ENCODE measurements at places on chromosomes 3 and 15.
A peak's percentile ranks its signal among the peaks of the same experiment; 100 is the strongest.

GRCh38 chr3:132435224-132435910, 18.1 kb downstream of the DNAJC13 start:
- H3K27ac ChIP-seq: peak overlapping the region; percentile 28
- DNase-seq: no peak
- peaks cover 12% of the 10 kb centered on the region for H3K4me1 ChIP-seq
- H3K4me3 ChIP-seq: no peak overlapping the region
- peaks cover 9% of the 10 kb centered on the region for H3K36me3 ChIP-seq

GRCh38 chr3:29430558-29430971, 149.7 kb downstream of the RBMS3 start:
- no peaks in the 10 kb centered on the region for H3K36me3 ChIP-seq
- no peak overlapping the region for H3K4me3 ChIP-seq
- DNase-seq: no peak
- no peak overlapping the region for H3K27ac ChIP-seq

GRCh38 chr3:9121366-9122001, 128.0 kb downstream of the SRGAP3 start:
- H3K27ac ChIP-seq: no peak overlapping the region
- no peak for DNase-seq
- peaks cover 2% of the 10 kb centered on the region for H3K4me1 ChIP-seq
- H3K27me3 ChIP-seq: no peaks in the 10 kb centered on the region

DNA sequence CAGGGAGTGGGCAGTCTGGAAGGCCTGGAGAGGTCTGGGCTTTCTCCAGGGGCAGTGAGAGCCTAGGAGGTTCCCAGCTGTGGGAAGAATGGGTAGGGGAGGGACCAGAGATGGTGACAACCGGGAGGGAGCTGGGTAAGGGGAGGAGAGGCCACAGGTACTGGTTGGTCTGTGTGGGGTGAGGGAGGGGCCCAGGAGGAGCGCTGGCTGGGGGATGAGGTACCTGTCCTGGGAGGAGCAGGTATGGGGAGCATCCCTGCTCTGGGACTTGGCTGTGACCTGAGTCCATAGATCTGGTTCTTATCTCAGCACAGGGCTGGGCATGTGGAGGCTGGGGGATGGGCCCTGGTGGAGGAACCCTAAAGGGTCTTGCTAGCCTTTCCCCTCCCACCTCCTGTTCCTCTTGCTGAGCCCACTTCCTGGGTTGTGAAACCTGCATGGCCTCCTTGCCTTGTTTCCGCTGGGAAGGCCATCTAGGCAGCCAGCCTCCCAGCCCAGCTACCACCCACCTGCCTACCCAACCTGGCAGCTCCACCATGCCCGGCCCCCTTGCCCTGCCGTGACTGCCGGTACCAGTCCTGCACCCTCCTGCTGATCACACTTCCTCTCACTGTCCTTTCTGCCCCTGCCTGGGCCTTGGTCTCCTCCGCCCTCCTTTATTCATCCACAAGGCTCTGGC, 11.0 kb downstream of the PRKCD start:
- DNase-seq: no peak
- H3K27me3 ChIP-seq: no peaks in the 10 kb centered on the region
- H3K27ac ChIP-seq: no peak overlapping the region
- peaks cover 38% of the 10 kb centered on the region for H3K4me1 ChIP-seq
- peaks cover 5% of the 10 kb centered on the region for H3K36me3 ChIP-seq

DNA sequence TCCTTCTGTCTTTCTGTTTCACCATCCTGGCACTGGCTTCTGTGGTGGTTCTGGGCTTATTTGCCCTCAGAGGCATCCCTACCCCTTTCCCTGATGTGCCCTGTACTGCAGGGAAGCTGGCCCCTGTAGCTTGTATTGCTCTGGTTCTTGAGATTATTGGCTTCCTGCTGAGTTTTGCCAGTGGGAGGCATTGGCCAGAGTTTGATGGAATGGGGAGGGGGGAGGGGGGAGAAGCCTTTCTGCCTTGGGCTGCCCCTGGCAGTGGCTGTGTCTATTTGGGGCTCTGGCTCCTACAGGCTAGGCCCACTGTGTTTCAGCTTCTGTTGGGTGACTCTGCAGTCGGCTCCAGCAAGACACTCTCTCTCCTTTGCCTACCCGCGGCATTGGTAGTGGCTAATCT, 41.6 kb upstream of the SEMA6D start:
- no peak for DNase-seq
- no peak overlapping the region for H3K27ac ChIP-seq
- H3K27me3 ChIP-seq: no peaks in the 10 kb centered on the region
- H3K4me3 ChIP-seq: no peak overlapping the region

DNA sequence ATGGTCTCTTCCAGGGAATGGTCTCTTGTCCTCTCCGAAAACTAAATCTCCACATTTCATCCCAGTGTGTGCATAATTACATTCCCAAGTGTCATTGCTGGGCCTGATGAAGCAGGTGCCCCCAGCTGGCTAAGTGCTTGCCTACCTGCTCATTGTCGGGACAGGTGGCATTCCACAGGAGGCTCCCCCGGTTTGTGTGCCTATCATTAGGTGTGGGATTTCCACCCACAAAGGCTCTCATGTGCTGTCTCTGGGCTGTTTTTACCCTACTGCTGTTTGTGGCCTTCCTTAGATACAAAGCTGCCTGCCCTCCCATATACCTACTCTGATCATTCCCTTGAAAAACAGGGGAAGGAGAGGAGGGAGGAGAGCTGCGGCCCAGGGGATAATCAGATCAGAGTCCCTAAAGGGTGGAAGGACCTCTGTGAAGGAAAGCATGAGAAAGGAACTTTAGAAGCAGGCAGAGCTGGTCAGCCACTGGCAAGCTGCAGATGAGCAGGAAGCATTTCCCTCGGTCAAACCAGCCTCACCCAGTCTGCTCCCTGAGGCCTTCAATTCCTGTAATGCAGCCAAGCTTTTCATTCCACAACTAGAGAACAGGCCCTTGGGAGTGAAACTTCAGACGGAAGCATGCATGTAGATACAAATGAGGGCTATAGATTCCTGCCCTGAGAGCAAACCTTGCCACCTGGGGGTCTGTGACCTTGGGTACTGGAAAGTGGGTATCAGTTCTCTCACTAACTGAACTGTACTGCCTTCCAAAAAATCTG, 60.7 kb upstream of the HEG1 start:
- H3K27ac ChIP-seq: no peak overlapping the region
- H3K4me1 ChIP-seq: peaks cover 33% of the 10 kb centered on the region
- peaks cover 18% of the 10 kb centered on the region for H3K27me3 ChIP-seq

- no peak for DNase-seq
- peaks cover 2% of the 10 kb centered on the region for H3K27me3 ChIP-seq
- H3K4me3 ChIP-seq: no peak overlapping the region
- H3K36me3 ChIP-seq: no peaks in the 10 kb centered on the region
- H3K27ac ChIP-seq: no peak overlapping the region
- H3K4me1 ChIP-seq: no peaks in the 10 kb centered on the region
These were observed 27.3 kb upstream of the ABI3BP start for GRCh38 chr3:101020351-101021015.

- H3K36me3 ChIP-seq: no peaks in the 10 kb centered on the region
- H3K27me3 ChIP-seq: no peaks in the 10 kb centered on the region
These were observed 52.4 kb downstream of the KCNMB2 start for GRCh38 chr3:178588628-178589027.

DNA sequence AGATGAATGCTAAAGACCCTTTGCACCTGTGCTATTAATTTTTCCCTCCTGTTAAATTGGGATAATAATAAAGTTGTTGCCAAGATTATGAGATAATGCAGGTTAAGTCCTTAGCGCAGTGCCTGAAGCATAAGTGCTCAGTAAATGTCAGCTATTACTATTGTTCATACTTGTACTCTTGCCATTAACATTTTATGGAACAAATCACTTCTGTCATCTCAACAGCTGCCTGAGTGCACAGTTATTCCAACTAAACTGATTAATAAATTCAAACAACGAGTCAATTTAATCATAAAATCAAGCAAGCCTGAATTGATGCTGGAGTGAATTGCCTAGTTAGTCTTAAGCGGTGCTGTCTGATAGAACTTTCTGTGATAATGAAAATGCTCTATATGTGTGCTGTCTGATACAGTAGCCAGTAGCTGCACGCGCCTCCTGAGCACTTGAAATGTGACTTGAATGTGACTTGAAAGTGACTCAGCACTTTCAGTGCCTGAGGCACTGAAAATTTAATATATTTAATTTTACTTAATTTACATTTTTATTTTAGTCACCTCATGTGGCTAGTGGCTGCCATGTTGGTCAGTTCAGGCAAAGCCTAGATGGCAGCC, 198.7 kb upstream of the PFN2 start:
- no peaks in the 10 kb centered on the region for H3K4me1 ChIP-seq
- H3K4me3 ChIP-seq: no peak overlapping the region
- H3K36me3 ChIP-seq: peaks cover 1% of the 10 kb centered on the region
- peaks cover 4% of the 10 kb centered on the region for H3K27me3 ChIP-seq

DNA sequence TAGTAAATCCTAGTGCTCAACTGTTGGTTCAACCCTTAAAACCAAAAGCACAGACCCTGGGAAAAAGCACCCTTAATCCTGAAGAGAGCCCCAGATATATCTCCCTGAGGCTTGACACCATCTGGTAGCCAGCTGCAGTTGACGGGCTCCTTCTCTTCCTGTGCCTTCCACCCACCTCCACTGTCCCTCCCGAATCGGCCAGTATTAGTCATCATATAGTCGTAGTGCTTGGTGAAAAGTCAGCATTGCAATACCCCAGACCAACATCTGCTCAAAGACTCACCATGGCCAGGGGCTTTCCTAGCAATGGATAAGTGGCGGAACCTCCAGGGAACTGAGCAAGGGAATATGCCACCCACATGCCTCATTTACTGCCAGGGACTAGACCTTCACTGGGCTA, 125.6 kb upstream of the CRBN start:
- H3K27ac ChIP-seq: no peak overlapping the region
- H3K4me1 ChIP-seq: no peaks in the 10 kb centered on the region
- H3K27me3 ChIP-seq: no peaks in the 10 kb centered on the region
- no peak overlapping the region for H3K4me3 ChIP-seq
- H3K36me3 ChIP-seq: no peaks in the 10 kb centered on the region
- DNase-seq: no peak

DNA sequence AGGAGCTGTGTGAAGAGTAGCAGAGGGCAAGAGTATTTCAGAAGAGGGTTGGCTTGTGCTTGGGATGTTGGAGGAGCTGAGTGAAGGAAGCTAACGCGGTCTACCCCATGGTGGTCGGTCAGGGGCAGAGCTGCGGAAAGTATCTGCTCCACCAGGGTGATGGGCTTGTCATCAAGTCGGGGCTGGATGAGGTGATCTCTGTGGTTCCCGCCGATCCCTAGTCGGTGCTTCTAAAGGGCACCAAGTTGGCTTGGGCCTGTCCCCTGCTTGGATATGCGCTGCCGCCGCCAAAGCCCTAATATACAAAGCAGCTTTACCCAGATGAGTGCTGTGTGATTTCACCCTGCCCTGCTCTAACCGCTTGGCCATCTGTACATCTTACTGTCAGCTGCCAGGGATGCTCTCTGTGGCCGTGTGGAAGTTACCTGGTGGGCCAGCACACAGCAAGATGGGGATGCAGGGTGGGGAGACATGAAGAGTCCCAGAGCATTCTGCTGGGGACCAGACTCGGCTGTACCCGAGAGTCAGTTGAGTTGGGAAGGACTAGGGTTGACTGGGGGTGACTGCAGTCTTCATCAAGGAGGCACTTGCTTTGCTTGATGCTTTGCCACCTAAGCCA, 226.1 kb upstream of the BHLHE40 start:
- H3K27ac ChIP-seq: peak overlapping the region; percentile 27
- H3K27me3 ChIP-seq: no peaks in the 10 kb centered on the region
- DNase-seq: no peak
- H3K4me1 ChIP-seq: peaks cover 61% of the 10 kb centered on the region
- H3K36me3 ChIP-seq: peaks cover 63% of the 10 kb centered on the region
- no peak overlapping the region for H3K4me3 ChIP-seq

GRCh38 chr3:150236316-150237082, 171.6 kb upstream of the TSC22D2 start:
- H3K4me3 ChIP-seq: no peak overlapping the region
- peaks cover 8% of the 10 kb centered on the region for H3K27me3 ChIP-seq
- H3K4me1 ChIP-seq: no peaks in the 10 kb centered on the region
- H3K27ac ChIP-seq: no peak overlapping the region
- no peak for DNase-seq

DNA sequence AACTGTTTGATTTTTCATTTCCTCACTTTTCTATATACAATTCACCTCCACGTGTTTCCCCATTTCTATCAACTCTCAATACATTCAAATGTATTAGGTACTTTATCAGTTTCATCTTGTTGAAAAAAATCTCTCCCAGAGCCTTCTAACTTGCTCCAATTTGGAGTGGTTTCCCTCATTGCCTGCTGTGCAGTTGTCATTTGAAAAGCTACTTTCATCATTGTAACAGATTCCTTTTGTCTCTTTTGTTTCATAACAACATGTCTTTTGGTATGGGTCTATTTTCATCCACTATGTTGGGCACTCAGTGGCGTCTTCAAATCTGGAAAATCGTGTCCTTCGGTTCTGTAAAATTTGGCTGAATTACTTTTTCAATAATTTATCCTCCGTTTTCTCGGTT, 75.0 kb downstream of the NR2E3 start:
- no peak overlapping the region for H3K4me3 ChIP-seq
- no peak overlapping the region for H3K27ac ChIP-seq
- no peaks in the 10 kb centered on the region for H3K36me3 ChIP-seq
- H3K4me1 ChIP-seq: no peaks in the 10 kb centered on the region
- H3K27me3 ChIP-seq: no peaks in the 10 kb centered on the region

DNA sequence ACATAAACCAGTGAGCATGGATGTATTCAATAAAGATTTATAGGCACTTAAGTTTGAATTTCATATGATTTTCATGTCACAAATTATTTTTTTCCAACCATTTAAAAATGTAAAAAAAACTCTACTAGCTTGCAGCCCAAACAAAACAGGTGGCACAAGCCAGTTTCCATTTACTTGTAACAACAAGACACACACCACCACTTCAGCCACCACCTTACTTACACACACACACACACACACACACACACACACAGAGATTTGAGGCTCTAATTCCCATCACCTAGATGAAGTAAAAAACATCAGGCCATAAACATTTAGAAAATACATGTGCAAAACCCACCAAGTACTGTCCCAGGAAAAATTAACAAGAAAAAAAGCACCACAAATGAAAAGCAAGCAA, 25.3 kb downstream of the MYO9A start:
- no peak overlapping the region for H3K27ac ChIP-seq
- no peaks in the 10 kb centered on the region for H3K27me3 ChIP-seq
- peaks cover 3% of the 10 kb centered on the region for H3K36me3 ChIP-seq
- H3K4me3 ChIP-seq: no peak overlapping the region
- no peak for DNase-seq

DNA sequence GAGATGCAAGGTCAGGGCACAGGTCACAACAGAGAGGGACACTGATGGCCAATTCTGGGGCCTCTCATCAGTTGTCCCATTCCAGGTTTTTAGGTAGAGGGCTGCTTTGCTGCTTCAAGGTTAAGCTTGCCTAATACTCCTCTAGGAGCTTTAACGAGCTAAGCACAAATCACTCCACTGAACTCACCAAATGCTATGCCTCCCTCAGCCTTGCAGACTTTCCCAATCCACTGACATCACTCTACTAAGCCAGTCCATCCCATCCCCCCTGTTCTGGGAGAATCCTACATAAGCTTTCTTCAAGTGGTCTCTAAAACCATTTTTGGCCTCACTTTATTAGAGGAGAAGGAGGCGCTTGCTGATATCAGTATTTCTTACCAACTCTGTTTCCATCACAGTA, 24.8 kb upstream of the PDCD6IP start:
- H3K36me3 ChIP-seq: no peaks in the 10 kb centered on the region
- H3K4me1 ChIP-seq: no peaks in the 10 kb centered on the region
- no peak overlapping the region for H3K4me3 ChIP-seq
- no peak overlapping the region for H3K27ac ChIP-seq
- DNase-seq: no peak
- peaks cover 6% of the 10 kb centered on the region for H3K27me3 ChIP-seq

Measured in activated CD4-positive, alpha-beta T cell treated with anti-CD3 and anti-CD28 coated beads, Interleukin-2, amount 10 ng/mL, durations not matched to agents 24 days and 14 days (primary cell).